ENCODE measurements at places on chromosomes 12 and 14.

DNA sequence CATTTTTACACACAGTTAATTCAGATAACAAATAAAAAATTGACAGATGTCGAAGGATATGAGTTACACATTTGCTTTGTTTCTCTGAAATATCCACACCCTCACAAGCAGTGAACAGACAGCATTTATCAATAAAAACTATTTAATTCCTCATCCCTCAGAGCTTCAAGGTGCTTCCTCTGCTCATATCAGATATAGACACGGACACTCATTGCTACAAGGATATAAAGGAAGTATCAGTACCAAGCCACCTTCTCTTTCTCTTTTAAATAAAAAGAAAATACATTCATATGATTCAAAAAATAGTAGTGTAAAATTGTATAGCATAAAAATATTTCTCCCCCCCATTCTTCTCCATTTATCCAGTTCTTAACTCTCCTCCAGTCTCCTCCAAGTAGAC is 21.9 kb upstream of the MAGOHB start:
- no peak for DNase-seq

- no peak for DNase-seq
Observed at GRCh38 chr12:70267550-70267949, 24.3 kb downstream of the CNOT2 start.

GRCh38 chr12:60349232-60349978 is 753.6 kb downstream of the SLC16A7 start:
- DNase-seq = no peak

- DNase-seq = no peak
Observed at GRCh38 chr12:92756898-92757596, 54.3 kb downstream of the PLEKHG7 start.

DNA sequence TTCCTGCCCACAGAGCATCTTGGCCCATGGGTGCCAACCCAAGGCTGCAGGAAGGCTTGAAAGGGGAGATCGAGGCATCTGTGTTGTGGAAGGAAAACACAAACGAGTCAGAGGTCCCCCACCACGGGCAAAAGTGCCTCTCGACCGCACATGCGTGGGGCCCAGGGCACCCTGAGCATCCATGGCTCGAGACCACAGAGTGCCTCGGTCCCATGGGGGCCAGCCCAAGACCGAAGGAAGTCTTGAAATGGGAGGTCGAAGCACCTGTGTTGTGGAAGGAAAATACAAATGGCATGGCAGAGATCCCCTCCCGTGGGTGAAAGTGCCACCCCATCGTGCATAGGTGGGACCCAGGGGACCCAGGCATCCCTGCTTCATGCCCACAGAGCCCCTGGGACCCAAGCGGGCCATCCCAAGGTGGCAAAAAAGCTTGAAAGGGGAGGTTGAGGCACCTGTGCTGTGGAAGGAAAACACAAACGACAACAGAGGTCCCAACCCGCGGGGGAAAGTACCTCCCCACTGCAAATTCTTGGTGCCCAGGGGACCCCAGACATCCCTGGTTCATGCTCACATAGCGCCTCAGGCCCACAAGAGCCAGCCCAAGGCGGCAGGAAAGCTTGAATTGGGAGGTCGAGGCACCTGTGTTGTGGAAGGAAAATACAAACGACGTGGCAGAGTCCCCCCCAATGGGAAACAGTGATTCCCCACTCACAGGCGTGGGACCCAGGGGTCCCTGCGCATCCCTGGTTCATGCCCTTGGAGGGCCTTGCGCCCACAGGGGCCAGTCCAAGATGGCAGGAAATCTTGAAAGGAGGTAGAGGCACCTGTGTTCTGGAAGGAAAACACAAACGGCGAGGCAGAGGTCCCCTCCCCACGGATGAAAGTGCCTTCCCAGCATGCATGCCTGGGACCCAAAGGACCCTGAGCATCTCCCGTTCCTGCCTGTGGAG is 373.0 kb downstream of the ALG10 start:
- DNase-seq = peak; percentile 1

DNA sequence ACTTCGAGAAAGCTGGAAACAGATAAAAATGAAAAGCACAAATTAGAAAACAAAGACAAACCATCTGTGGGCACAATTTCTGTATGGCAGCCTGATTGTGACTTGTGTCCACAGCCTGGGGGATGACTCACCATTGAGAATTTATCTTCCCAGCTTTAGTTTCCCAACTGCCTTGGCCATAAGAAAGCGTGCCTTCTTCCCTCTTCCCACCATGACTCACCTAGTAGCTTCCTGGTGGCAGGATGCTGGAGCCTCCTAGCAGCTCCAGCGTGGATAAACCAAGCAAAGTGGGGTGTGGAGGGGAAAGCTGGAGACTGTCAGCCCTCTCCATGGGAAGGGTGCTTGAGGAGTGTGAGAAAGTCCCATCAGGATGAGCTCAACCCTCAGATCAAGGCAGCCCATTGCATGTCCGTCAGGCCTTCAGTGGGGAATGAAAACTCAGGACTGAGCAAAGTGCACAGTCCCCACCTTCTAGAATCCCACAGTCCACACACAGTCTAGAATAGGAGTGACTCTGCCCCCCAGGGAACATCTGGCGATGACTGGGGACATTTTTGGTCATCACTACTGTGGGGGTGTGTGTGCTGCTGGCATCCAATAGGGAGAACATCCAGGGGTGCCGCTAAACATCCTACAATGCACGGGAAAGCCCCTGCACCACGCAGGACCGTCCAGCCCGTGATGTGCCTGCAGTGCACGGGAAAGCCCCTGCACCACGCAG is 22.4 kb upstream of the SERPINA6 start:
- DNase-seq = peak; percentile 11

GRCh38 chr14:98069712-98070171 is 1202.3 kb downstream of the BCL11B start:
- DNase-seq = no peak

DNA sequence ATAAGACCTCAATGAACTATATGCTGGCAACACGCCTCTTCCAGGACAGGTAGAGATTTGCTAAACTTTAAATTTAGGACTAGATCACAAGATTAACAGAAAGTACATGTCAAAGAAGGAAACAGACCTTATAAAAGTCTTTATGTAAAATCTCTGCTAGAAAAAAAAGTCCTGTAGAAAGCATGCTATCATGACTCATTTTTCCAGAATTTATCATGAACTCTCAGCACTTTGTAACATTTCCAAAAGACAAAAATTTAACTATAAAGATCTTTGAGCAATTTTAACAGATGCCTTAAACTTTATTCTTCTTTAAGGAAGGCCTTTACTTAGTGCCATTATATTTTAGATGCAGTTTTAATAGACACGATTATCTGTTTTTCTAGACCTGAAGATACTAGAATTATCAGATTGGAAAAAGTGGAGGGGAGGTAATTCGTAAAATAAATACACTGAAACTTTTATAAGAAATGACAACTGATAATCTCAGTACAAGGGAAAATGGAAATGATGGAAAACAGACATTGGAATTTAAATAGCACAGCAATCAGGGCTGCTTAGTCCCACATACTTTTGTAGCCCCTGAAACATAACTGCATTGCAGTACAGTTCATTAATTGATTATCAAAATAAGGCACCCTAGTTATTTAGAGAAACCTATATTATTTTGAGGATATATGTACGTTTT is 92.0 kb downstream of the TTLL5 start:
- no peak for DNase-seq

- no peak for DNase-seq
Observed at GRCh38 chr12:47841501-47841900, 21.8 kb upstream of the HDAC7 start.

- no peak for DNase-seq
Observed at GRCh38 chr14:70671652-70672644, 30.2 kb downstream of the TTC9 start.

GRCh38 chr12:119341988-119342387 is 7.5 kb downstream of the CCDC60 start:
- DNase-seq = no peak

GRCh38 chr12:10068644-10069043 is 30.1 kb downstream of the CLEC1A start:
- no peak for DNase-seq

DNA sequence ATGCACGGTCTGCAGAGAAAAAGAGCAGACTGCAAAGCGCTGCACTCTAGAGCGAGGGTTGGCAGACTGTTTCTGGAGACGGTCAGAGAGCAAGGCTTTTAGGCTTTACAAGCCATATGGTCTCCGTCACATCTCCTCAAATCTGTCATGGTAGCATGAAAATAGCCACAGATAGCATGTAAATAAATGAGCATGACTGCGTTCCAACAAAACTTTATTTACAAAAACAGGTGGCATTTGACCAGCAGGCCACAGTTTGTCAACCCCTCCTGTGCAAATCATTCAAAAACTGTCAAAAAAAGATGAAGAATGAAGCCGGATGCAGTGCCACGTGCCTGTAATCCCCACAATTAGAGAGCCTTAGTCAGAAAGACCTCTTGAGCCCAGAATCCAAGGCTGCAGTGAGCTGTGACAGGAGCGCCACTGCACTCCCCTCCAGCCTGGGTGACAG is 18.9 kb downstream of the SYNE3 start:
- no peak for DNase-seq

GRCh38 chr14:101017209-101017608 is 113.7 kb upstream of the RTL1 start:
- no peak for DNase-seq

DNA sequence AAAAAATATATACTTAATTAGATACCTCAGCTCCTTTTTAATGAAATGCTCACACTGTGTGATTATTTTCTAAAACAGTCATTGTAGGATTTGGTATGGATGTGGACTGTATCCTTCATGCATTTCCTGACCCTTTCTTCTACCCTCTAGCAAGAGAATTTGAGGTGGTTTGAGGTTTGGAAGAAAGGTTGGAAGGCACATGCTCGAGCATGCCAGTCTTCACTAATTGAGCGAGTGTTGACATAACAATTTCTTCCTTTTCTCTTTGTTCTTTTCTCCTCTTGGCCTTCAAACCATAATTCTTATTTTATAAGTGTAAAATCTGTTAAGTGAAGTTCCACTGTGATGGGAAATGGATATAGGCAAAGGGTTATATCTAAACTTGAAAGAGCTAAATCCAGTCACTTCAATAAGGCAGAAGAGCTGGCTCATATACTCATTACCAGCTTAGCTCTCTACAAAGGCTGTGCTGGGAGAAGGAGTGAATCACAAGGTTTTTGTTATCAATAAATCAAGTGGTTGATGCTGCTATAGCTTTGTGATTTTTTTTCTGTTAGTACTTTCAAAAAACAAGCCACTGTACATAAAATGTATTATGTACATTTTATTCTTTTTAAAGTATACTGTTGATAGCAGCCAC is 16.2 kb upstream of the PTHLH start:
- DNase-seq = no peak

- no peak for DNase-seq
Observed at GRCh38 chr12:5081016-5081415, 37.3 kb downstream of the KCNA5 start.

GRCh38 chr12:9706086-9706685 is 26.7 kb downstream of the CLECL1 start:
- DNase-seq = no peak

GRCh38 chr14:53152184-53152886 is 788 bp downstream of the DDHD1 start:
- peak; percentile 61 for DNase-seq

GRCh38 chr12:131082290-131083194 is 128.8 kb downstream of the ADGRD1 start:
- no peak for DNase-seq

GRCh38 chr14:91111443-91111842 is 2.4 kb upstream of the DGLUCY start:
- DNase-seq = no peak

DNA sequence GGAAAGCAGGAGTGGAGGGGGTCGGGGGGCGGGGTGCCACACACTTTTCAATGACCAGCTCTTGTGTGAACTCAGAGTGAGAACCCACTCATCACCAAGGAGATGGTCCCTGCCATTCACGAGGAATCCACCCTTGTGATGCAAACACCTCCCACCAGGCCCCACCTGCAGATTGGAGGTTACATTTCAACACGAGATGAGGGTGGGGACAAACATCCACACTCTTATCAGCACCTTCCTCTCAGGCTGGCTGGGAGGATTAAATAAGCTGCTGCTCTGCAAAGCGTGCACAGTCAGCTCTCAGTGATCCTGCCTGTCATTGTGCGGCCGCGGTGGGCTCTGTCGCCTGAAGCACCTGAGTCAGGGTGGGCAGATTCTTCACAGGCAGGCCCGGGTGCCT is 39.7 kb downstream of the AACS start:
- DNase-seq = no peak

DNA sequence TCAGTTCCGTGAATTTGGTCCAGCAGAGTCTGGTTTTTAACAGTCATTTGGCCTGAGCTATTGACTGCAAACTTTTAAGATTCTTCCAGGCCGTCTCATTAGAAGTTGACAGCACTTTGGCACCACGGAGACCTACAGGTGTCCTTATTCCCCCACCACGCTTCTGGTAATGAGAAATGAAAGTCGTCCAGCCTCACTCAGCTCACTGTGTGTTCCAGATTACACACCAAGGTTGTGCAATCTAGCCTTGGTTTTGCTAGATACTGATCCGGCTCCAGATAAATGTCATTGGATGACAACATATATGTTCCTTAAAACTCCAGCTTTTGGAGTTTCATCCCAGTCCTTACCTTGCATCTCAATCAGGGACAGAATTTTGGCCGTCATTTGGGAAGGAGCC is 210.4 kb downstream of the CHST11 start:
- DNase-seq = no peak

DNA sequence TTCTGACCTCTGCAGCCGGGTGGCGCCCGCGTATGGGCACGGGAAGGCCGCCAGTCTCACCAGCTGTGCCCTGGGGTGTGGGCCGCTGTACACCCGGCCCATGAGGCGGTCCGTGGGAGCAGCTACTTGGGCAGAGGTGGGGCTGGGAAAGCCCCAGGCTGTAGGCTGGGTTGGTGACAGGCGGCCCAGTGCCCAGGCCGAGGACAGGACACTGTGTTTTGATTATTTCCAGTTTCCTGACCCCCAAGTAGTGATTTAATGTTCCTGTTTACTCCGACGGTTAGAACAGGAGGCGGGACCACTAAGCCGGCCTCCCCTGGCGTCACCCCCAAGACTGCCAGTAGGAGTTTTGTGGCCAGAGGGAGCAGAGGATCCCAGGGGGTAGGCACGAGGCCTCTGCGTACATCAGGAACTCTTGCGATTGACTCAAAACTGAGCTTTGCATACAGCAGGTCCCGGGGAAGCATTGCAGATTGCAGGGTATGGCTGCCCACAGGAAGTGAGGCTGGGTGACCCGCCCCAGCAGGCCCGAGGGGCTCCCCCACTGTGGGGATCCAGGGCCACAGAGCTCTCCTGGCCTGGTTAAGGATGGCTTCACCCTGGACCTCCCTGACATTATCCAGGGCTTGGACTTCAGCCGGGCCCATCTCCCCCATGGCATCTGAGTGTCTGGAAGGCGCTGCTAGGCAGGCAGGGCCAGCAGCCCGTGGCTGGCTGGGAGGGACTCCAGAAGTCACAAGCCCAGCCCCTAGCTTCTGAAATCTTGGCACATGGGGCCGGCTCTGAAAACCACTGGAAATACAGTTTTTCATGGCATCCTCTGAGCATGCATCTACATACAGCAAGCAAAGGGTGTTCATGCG is 42.5 kb upstream of the DIO3 start:
- DNase-seq = no peak

DNA sequence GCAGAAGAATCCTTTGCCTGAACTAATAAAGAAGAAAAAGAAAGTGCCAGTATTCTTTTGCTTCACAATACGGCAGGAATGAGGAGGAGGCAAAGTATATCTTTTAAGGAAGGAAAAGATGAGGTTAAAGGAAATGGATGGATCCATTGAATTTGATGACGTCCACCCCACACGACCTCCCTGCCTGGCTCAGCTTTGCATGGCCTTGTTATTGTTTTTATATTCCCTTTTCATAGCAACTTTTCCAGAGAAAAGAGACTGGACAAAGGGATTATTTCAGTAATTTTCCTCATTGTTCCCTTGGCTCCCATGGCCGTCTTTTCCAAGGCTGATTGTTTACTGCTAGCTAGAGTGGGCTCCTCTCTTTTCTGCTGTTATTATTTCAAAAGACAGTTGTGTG is 123.2 kb upstream of the SEL1L start:
- no peak for DNase-seq

All from stimulated activated CD4-positive, alpha-beta T cell treated with anti-CD3 and anti-CD28 coated beads, Interleukin-4, amount 100 ng/mL, for 4 hours (primary cell).